ENCODE measurements at places on chromosomes 12 and 14.

- DNase-seq, result peak; percentile 18
These were observed 51.4 kb upstream of the GARIN2 start for GRCh38 chr14:67137744-67138371.

DNA sequence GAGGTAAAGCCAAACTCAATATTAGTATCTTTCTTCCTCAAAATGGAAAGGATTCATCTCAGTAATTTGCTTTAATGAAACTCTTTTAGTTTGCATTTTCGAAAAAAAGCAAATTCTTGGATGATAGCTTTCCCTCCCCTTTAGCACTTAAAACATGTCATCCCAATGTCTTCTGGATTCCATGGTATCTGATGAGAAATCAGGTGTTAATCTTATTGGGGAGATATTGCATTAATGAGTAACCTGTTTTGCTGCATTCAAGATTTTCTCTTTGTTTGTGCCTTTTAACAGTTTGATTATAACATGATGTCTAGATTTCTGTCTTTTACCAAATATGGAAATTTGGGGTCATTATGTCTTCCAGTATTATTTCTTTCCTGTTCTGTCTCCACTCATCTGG is 405.1 kb upstream of the FOXG1 start:
- no peak for DNase-seq

- DNase-seq, result no peak
These were observed 129.4 kb downstream of the PPM1H start for GRCh38 chr12:62805517-62805916.

DNA sequence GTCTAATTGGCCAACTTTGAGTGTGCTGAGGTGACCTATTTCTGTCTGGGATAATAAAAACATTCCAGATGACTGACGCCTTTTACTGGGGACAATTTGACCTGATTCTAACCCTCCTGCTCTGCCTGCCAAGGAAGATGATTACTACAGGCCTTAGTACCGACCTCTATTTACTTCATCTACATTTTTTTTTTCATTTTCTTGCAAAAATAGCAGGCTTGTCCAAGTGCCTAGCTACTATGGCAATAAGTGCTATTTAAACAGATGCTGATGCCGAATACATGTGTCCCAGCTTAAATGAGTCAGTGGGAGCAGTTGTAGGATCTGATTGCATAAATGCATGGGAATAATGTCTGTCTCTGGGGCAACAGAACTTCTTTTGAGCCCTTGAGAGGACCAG is 254.3 kb downstream of the RGS6 start:
- DNase-seq, result no peak

- DNase-seq, result no peak
These were observed 109.8 kb upstream of the EGLN3 start for GRCh38 chr14:34060651-34060999.

DNA sequence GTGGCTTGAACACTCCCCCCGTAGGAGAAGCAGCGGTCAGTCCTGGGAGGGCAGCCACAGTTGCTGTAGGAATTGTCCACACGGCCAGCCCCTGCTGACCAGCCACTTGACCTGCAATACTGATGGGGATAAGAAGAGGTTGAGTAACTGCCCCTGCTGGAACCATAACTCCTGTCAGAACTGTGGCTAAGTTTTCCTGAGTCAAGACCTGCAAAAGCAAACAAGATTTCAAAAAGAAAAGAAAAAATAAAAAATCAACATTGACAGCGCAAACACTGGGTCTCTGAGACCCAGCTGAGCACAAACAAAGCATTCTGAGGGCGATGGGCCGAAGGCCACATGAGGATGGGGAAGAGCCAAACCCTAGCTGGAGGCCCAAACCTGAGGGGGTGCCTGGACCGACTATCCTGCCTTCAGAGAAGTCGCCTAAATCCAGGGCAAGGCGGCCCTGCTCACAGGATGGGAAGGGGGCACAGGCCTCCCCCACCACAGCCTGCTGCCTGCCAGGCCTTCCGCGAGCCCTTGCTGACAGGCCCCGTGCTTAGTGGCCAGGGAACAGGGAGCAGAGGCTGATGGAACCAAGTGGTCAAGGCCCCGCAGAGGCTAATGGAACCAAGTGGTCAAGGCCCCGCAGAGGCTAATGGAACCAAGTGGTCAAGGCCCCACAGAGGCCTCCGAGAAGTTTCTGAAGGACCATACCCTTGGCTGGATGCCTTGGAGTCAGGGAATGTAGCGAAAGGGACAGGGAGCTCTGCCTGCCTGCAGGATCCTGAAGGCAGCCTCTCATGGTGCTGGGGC is 19.1 kb downstream of the POU6F1 start:
- DNase-seq, result no peak

DNA sequence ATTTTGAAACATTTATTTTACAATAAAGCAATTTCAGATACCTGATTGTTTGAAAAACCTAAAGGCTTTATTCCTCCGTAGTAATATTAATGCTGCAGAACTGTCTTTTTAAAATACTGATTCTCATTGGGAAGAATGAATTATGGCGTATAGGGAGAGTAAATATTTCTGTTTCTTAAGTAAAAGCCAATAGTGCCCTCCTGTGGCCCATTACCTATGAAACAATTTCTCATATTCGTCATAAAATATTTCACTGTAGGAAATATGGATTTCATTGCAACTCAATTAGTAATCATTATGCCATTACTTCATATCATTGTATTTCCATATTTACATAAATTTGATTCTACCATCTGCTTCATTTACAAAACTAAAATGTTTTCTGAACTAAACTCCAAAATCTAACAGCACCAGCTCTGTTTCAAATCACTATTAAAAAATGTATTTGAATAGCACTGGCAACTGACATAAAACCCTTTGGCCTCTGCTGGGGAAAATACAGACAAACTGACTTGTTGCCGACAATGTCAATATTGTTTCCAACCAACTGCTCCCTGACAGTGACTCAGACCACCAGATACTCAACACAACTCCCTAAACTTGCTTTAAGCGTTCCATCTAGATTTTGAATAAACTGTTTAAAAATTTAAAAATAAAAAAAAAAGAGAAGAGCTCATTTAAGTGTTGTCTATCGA is 290.3 kb downstream of the NAV3 start:
- DNase-seq, result peak; percentile 23

DNA sequence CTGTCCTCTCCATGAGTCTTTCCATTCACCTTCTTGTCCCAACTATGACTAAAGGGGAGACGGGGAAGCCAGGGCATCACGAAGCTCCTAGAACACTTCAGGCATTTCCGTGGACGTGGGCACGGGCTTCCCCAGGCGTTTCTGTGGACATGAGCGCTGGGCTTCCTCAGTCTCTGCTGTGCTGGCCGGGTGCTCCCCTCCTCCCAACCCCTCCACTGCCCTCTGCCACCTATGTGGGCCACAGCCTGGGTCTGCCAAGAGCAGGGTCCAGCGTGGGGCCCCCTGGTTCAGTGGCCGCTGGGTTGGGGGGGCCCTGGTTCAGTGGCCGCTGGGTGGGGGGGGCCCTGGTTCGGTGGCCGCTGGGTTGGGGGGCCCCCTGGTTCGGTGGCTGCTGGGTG is 14.8 kb downstream of the HIP1R start:
- DNase-seq, result no peak

DNA sequence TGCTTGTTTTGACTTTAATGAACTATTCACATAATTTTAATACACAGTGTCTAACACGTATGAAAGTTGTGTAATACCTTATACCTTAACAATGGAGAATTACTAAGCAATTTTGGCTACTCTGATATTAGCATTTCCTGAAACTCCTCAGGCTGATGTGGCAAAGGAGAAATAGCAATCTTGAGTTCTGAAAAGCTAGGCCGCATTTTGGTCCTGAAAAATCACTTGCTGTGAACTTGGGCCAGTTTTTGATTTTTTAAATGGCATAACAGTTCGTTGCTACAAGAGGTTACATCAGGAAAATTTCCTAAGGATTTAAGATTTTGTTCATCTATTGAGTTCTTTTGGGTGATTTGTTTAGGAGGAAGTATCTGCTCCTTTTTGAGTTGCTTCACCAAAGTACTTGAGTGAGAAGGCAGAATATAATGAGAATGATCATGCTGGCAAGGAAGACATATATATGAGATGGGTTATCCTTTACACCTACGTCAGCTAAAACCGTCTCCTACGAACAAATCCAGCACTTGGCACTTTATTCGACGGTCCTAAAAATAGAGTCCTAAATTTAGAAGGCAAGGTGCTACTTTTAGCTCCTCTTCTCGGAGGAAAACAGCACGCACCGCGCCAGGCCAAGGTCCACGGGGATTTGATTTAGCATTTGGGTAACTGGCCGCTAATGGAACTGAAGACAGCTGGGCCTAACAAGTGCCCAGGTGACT is 32.2 kb downstream of the MIA2 start:
- DNase-seq, result no peak

- peak; percentile 92 for DNase-seq
These were observed 94.9 kb downstream of the NAV3 start for GRCh38 chr12:77925536-77926108.

- no peak for DNase-seq
These were observed 23.4 kb downstream of the LTBR start for GRCh38 chr12:6407236-6407954.

- DNase-seq, result no peak
These were observed 5.0 kb downstream of the RERG start for GRCh38 chr12:15216036-15216889.

DNA sequence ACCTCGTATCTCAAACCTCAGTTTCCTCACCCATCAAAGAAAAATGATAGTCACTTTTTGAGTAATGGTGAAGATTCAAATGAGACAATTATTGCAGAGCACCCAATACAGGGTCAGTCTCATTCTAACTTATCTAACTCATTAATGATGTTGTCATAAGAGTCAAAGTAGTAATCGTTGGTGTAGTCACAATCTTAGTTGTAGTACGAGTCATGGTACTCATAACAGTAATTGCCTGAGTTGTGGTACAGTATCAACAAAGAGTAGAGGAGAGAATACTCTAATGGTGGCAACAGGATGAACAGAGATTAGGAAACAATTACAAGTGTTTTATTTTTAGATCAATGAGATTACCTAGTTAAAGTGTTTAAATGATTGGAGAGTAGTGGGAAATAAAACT is 93.6 kb upstream of the TMTC2 start:
- DNase-seq, result no peak

DNA sequence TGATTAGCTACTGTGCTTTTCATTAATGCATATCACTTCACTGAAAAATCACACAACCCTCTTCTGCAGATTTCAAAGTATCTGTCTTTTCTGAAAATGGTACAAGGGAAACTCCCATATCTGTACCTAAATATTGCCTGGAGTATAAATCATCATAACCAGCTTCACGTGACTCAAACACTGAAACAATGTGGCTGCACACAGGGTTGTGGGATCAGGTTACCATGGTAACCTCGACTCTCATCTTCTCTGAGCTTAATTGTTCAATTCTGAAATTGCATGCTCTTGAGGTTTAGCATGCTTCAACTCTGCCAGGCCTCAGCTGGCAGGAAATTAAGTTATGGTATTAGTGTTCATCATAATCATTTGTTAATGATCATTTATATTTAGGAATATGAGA is 77.5 kb upstream of the CPSF6 start:
- DNase-seq, result peak; percentile 16

DNA sequence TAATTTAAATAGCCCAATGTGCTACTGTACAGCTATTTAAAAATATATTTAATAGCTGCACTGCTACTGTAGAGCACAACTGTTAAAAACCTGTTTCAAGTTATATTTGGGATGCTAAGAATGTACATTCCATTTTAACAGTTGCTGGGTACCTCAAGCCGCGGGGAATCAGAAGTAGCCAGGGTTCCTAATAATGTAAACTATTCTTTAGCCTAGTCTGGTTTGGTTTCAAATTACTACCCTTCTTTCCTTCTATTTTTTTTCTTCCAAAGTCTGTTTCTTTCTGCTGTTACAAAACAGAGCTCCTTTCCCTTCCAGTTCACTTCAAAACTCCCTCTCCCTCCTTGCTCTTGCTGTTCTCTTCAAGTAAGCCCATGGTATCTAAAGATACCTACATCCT is 21.3 kb downstream of the SCAF11 start:
- peak; percentile 30 for DNase-seq

DNA sequence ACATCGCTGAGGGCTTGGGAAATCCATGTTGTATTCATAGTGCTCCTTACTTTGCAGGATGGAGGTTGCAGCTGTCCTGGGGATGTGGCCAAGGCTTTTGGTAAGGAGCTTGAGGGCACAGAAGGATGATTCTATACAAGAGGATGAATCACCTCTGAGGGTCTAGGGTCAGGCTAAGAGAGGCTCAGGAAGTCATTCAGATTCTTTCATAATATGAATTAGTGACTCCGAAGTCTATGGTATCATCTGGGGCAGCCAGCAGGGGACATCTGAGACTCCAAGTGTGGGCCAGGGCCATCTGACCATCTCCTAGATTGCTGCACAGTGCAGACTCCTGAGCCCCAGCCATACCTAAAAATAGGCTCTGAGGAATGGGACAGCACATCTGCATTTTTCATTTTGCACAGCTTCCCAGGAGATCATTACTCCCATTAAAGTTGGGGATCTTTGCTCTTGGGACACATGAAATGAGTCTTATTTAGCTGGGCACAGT is 4.8 kb downstream of the GMPR2 start:
- no peak for DNase-seq

- peak; percentile 8 for DNase-seq
These were observed 363.0 kb upstream of the FKBP4 start for GRCh38 chr12:2431810-2432209.

- DNase-seq, result no peak
These were observed 8.9 kb upstream of the IFNG-AS1 start for GRCh38 chr12:67980391-67980790.

DNA sequence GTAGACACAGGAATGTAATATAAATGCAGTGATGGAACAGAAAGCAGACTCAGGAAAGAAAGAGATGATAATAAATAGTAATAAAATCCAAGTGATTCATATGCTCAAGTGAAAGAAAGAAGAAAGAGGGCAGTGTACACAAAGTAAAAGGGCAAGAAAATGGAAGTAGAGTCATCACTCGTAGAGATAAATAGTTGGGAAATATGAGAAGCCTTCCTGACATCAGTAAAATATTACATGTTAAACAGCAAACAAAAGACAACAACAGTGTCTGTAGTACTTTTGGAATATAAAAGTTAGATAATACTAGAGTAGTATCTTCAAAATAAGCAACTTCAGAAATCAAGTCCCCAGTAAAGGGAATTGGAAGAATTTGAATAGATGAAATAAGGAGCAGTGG is 412.3 kb downstream of the RAD51B start:
- peak; percentile 32 for DNase-seq

DNA sequence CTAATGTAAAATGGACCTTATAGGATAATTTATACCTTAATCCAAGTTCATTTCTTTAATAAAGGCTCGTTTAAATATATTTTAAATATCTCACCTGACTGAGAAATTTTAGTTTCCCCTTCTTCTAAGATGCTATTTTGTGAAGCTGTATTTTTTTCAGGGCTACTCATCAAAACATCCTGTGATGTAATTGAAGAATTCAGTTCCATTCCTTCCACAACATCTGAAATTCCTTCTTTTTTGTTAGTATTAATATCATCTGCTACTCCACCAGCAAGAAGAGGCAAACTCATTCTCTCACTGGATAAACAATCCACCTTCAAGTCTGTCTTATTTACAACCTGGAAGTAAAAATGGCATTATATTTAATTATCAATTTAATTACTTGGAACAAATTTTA is 22.5 kb downstream of the LGALS3 start:
- DNase-seq, result no peak

- peak; percentile 71 for DNase-seq
These were observed 27.0 kb downstream of the SENP1 start for GRCh38 chr12:48078901-48079300.

Data from EL (cell line).